Activated T-helper 1 cell treated with Interleukin-2 at 50 U/mL for 16 hours (primary cell): ENCODE measurements at places on chromosomes 3 and 15.

DNA sequence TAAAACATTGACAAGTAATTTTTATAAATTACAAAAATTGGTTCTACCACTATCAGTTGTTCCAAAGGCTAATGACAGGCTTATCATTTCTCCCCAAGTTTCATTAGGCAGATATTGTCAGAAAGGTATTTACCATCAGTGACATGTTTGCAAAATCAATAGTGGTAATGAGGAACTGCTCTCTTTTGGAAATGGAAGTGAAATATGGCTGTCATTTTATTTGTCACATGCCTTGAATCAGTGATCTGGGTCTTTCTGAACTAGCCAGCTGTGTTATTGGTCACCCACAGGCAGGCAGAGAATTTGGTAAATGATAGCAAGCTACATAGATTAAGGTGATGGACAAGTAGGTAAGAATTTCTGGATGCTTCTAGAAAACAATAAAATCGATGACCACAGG, 268.0 kb upstream of the ARHGEF26 start:
- DNase-seq: no peak

GRCh38 chr3:177335728-177336127, 138.4 kb upstream of the TBL1XR1 start:
- DNase-seq: no peak

DNA sequence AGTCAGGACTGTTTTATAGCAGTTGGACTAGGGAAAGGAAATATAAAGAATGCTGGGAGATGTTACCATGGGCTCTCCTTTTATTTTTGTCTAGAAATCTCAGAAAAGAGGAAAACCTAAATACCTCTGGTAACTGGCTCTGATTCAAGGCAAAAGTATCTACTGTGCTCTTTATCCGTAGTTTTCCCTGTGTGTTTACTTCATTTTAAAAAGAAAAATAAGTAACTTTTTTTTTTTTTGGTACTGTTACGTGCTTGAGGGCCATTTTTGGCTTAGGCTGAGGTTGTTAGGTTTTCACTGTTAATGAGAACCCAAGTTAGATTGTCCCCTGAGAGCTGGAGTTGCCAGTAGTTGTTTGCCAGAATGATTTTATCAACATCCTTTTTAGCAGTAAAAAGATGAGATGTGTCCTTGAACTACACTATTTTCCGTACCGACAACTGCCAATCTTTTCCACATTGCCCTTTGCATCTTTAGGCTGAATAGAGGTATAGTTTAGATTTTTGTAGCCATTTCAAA, 35.8 kb downstream of the IQGAP1 start:
- no peak for DNase-seq

GRCh38 chr3:15243822-15244482, 37.9 kb downstream of the CAPN7 start:
- DNase-seq: no peak

DNA sequence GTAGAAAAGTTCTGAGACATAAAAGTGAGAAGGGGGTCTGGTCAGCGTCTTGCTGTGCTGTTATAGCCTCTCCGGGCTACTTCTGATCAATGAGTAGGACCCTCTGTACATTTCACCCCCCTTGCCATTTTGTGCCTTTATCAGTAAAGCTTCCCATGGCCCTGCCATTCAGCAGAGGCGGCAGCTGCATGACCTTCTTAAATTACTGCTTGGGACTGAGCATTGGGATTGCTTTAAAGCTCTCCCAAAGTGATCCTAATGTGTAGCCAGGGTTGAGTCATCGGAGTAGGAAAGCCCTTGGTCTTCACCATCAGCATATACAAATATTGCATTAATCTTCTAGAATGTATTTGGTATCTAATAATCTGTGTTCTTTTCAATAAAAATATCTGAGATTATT, 70.2 kb downstream of the FMN1 start:
- no peak for DNase-seq

GRCh38 chr3:23926736-23927135, 9.8 kb downstream of the RPL15 start:
- no peak for DNase-seq

GRCh38 chr3:165195241-165195639, 944 bp downstream of the SLITRK3 start:
- DNase-seq: no peak

DNA sequence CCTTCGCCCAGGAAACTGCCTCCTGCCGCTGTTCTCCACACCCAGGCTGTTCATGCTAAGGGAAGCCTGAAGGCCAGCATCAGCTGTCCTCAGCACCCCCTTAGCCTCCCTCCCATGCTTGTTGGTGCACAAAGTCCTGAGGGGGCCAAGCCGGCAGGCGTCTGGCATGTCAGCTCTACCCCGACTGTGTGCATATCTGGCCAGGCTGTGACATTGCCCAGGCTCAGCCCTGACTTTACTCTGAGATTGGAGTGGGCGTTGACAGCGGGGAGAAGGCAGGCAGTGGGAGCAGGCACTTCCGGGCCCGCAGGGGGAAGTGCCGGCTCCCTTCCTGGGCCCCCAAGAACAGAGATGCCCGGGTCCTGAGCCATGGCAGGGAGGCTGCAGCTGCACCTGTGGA, 492.2 kb downstream of the AGBL1 start:
- no peak for DNase-seq

DNA sequence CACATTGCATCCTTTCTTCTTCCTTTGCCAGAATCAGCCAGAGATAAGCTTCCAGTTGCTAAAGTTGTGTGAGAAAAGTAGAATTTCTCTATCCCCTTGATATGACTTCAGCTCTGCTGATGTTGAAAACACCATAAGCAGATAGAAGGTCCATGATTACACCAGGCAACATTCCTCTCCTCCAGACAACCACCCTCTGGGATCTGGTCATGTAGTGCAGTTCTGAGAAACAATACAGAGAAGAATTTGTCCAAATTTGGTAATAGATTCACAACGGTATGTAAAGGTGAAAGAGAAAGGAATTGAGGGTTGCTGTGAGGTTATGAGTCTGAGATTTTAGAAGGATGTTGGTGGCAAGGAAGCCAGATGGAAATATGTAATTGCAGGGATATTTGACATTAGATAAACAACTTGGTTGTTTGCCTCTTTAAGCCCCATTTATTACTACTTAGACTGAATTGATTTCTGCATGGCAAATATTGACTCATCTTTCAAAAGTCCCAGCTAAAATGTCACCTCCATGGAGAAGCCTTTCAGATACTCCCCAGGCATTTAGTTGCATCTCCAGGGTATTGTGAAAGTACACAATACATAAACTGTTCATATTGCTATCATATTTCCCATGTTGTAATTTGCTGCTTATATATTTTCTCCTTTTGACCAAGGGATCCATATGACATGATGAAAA, 134.9 kb downstream of the GAP43 start:
- no peak for DNase-seq

DNA sequence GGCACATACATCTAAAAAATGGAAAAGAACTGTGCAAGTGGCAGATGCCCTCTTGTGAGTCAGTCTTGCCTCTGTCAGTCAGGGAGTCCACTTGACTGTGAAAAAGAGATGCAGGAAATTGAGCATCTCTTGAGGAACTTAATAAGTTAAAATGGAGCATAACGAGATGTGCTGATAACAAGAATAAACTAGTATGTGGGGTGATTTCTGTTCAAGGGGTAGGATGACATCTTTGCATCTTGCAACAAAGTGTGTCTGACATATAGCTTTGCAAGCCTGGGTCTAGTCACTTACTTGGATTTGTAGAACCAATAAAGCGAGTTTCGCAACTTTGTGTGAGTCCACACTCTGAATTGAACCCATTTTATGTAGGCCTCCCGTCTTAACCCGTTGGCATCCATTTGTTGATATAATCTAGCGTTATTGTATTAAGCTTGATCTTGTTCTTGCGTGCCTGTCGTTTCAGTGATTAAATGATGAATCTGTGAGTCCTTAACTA, 2.2 kb downstream of the USP3 start:
- DNase-seq: no peak

GRCh38 chr3:176274161-176274560, 923.1 kb downstream of the TBL1XR1 start:
- no peak for DNase-seq

- no peak for DNase-seq
These were observed 22.1 kb downstream of the PDE8A start for GRCh38 chr15:85003593-85004312.

DNA sequence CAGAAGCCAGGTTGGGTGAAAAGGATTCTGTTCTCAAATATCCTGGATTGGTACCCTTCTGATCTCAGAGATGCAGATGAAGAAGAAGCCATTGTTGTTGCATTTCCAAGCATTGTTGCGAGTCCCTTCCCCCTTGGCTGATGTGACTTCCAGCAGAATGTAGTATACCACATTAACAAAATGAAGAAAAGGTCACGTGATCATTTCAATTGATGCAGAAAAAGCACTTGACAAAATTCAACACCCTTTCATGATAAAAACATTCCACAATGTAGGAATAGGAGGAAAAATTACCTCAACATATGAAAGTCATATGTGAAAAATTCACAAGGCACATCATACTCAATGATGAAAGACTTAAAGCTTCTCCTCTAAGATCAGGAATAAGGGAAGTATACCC, 181.9 kb upstream of the PFN2 start:
- DNase-seq: no peak

DNA sequence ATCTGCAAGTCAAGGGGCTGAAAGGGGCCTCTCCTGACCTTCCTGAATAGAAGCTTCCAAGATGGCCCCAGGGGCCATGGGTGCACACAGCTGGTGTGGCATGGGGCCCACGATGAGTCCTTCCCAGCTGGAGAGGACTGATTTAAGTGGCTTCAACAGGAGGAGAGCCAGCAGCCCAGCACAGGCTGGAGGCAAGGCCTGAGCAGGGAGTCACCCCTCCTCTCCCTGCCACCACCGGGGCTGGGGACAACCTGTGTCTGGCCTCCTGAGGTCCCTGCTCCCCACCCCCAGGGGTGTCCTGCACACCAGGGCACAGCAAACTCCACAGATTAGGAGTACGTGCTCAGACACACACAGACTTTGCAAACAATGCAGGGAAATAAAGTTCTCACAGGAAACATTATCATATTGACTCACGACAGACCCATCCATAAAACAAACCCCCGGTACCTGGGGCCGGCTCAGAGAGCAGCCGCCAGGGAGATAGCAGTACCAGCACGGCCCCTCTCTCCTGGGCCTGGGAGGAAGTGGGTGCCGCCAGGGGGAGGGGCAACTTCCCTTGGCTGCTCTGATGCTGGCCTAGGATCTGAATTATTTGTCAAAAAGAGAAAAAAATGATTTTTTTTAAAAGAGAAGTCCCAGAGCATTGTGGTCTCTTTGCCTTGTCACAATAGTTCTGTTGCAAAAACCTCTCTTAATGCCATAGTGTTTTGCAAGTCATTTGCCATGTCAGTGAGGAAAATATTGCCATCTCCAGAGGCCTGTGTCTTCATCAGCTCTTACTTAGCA, 21.9 kb upstream of the TSEN2 start:
- no peak for DNase-seq

DNA sequence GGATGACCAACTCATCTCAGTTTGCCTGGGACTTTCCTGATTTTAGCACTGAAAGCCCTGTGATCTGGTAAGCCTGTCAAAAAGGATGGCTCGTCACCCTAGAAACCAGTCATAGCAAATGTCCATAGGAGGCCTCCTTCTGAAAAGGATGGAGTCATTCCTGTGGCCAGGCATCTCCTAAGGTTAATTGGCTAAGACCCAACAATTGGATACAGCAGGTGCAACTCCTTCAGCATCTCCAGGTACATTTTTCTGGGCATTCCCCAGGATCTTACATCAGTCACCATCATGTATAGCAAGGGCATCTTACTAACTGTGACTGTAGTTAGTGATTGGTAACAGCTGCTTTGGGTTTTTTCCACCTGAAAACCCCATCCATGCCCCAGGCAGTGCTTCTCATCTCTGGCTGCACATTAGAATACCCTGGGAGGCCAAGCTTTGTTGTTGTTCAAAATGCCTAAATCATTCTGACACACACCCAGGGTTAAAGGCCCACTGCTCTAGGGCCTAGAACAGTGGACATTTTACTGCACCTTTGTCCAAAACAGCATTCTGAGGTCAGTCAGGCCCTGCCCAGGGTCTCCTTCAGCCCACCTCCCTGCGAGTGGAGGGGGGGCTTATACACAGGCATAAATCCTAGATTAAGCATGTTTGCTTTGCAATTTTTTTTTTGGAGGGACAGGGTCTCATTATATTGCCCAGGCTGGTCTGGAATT, 28.3 kb upstream of the GALNT15 start:
- DNase-seq: no peak

DNA sequence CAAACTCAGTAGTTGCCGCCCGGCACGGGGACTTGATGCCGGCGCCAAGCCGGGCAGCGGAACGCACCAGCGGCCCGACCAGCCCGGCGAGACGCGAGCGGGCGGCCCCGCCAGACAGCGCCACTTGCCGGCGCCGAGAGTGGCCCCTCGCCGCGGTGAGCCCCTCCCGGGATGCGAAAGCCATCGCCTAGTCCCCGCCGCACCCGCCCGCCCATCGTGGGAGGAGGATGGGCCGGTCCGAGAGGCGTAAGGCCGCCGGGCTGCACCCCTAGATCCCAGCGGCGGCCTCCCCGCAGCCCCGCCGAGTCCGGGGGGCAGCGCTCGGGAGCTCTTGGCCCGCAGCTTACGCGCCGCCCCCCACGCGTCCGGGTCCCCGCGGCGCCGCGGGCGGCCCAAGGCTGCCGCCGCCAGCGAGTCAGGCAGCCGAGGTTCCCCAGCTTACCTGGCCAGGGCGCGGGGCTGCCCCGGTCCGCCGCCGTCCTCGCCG, 609 bp downstream of the GOLGA8A start:
- peak; percentile 28 for DNase-seq

GRCh38 chr15:72078887-72079286, 39.1 kb downstream of the MYO9A start:
- no peak for DNase-seq

DNA sequence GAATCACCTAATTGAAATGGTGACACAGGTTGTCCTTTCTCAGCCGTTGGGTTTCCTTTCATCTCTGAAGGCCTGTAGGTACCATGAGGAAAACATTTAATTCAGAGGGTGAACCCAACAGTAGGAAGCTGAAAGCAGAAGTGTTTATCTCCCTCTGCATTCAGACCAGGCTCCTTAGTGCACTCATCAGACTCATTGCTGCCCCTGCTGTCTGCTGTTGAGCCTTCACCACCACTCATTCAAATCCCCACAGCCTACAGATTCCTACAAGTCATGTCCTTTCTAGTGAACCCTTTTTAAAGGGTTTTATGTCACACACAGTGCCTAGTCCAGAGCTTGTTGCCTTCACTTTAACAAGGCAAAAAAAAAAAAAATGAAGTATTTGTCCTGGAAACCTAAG, 13.4 kb downstream of the WDR48 start:
- DNase-seq: no peak

GRCh38 chr15:77538027-77538451, 94.7 kb downstream of the LINGO1 start:
- DNase-seq: no peak

DNA sequence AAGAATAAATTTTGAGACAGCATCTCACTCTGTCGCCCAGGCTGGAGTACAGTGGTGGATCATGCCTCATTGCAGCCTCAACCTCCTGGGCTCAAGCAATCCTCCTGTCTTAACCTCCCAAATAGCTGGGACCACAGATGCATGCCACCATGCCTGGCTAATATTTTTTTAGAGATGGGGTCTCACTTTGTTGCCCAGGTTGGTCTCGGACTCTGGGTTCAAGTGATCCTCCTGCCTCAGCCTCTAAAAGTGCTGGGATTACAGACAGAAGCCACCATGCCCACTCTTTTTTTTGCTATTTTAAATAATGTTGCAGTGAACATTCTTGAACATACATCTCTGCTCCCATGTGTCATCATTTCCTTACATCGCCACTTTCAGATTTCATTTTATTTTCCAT, 6.8 kb upstream of the SLC51B start:
- no peak for DNase-seq
